ENCODE measurements at places on chromosomes 2 and 18.

DNA sequence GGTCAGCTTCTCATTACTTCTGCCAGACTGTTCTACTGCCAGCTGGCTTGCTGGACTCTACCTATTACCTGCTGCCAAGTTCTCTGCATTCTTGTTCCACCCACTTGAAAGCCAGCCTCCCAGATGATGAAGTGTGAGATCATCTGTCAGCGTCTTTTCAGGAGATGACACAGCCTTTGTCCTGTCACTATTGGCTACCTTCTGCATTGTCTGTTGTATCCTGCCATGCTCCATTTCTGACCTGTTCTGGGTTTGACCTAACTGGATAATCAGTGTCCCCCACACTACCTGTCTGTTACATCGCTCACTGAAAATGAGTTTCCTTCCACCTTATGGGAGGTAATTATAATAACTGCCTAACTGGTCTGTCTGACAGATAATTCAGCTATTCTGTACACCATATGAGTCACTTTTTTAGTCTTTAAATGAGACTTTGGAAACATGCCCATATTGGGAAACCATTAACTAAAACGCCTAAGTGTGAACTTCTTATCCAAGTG is 520.6 kb downstream of the METTL4 start:
- DNase-seq, result no peak

- DNase-seq, result no peak
Measured at GRCh38 chr2:189631849-189632248, 29.4 kb upstream of the ASNSD1 start.

GRCh38 chr2:40164736-40165508 is 287.0 kb downstream of the SLC8A1 start:
- no peak for DNase-seq

GRCh38 chr18:26909599-26910290 is 44.2 kb upstream of the AQP4 start:
- no peak for DNase-seq

DNA sequence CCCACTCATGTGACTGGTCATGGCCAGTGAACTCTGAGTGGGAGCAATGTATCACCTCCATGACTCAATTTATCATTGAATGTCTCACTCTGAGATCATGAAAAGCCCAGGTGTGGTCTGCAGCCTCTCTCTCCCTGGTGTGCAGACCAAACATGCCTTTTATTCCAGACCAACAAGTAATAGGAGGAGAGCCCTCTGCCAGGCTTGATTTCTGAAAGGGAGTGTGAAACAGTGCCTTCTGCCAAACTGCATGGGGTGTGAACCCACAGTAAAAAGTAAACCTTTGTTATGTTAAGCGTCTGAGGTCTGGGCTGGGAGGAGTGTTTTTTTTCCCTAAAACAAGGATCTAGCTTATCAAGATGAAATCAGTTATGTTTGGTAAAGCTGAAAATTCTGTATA is 601.2 kb downstream of the ADCYAP1 start:
- no peak for DNase-seq

- DNase-seq, result no peak
Measured at GRCh38 chr2:181152701-181153100, 172.3 kb downstream of the UBE2E3 start.

Measured in AG20443 (cell line).